Tibial nerve (tissue), 4 donors: ENCODE measurements at places on chromosomes 7 and 10.

GRCh38 chr10:108465871-108466641, 1301.5 kb upstream of the SORCS1 start:
- no peak for DNase-seq
- no peak overlapping the region for H3K27ac ChIP-seq
- H3K27me3 ChIP-seq: no peaks in the 10 kb centered on the region
- no peaks in the 10 kb centered on the region for H3K4me1 ChIP-seq

- H3K4me3 ChIP-seq: no peak overlapping the region
- H3K27me3 ChIP-seq: no peaks in the 10 kb centered on the region
- H3K27ac ChIP-seq: no peak overlapping the region
- peaks cover 4% of the 10 kb centered on the region for H3K4me1 ChIP-seq
- no peak for DNase-seq
These were observed 204.6 kb upstream of the POM121L12 start for GRCh38 chr7:52830801-52831200.

DNA sequence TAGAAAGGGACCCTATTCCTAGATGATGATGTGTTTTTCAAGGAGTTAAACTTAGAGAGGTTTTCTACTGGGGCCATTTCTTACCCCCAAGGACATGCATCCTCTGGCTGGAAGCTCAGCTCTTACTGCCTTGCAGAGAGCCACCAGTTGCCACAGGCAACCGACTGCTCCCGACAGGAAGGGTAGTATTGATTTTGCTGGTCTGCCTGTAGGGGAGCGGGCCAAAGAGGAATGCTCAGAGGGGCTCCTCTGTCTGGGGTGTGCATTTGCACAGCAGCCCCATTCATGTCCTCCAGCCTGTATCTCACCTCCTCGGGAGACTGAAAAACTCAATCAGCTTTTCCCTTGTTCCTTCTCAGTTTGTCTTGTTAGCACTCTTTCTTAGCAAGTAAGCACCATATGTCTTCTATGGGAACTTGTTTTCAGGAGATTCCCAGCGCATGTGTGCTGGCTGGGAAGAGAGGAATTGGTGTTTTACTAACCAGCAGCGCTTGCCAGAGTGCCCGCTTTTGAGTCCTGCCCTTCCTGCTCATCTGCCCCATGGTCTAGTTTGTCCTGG, 739.0 kb upstream of the GALNT17 start:
- no peaks in the 10 kb centered on the region for H3K36me3 ChIP-seq
- no peaks in the 10 kb centered on the region for H3K4me1 ChIP-seq
- no peak overlapping the region for H3K27ac ChIP-seq
- no peak for DNase-seq
- H3K4me3 ChIP-seq: no peak overlapping the region
- no peaks in the 10 kb centered on the region for H3K27me3 ChIP-seq

GRCh38 chr10:96922978-96923948, 91.2 kb downstream of the LCOR start:
- H3K36me3 ChIP-seq: no peaks in the 10 kb centered on the region
- H3K27me3 ChIP-seq: no peaks in the 10 kb centered on the region
- H3K4me3 ChIP-seq: no peak overlapping the region

- H3K4me3 ChIP-seq: no peak overlapping the region
- no peaks in the 10 kb centered on the region for H3K4me1 ChIP-seq
- no peak overlapping the region for H3K27ac ChIP-seq
These were observed 76.9 kb downstream of the CYP51A1 start for GRCh38 chr7:92057375-92057774.

DNA sequence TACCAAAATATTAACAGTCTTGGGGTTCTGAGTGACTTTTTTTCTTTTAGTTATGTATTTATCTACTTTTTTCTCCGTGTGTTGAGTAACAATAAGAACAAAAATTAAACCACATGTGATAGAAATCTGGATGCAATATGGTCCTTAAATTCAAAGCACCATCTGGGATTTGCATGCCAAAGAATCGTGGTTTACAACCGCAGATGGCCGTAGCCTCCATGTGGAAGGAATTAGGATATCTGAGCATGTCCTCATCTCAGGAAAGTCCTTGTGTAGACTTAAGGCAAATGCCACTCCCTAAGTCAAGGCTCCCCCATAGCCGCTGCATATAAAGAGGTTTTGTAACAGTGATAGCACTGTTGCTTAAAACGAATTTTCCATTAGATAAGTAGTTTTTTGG, 304.0 kb downstream of the ZEB1 start:
- no peaks in the 10 kb centered on the region for H3K27me3 ChIP-seq
- no peaks in the 10 kb centered on the region for H3K36me3 ChIP-seq
- no peak overlapping the region for H3K4me3 ChIP-seq
- DNase-seq: no peak
- H3K27ac ChIP-seq: peak overlapping the region; percentile 74
- peaks cover 17% of the 10 kb centered on the region for H3K4me1 ChIP-seq

- no peak overlapping the region for H3K4me3 ChIP-seq
- DNase-seq: no peak
- H3K4me1 ChIP-seq: no peaks in the 10 kb centered on the region
- H3K36me3 ChIP-seq: no peaks in the 10 kb centered on the region
These were observed 7.5 kb downstream of the ZNF282 start for GRCh38 chr7:149202831-149203231.

GRCh38 chr10:62514079-62514693, 140.0 kb downstream of the ZNF365 start:
- no peaks in the 10 kb centered on the region for H3K36me3 ChIP-seq
- no peak for DNase-seq
- H3K27ac ChIP-seq: no peak overlapping the region
- H3K4me1 ChIP-seq: no peaks in the 10 kb centered on the region
- H3K27me3 ChIP-seq: no peaks in the 10 kb centered on the region

- no peak overlapping the region for H3K4me3 ChIP-seq
- no peaks in the 10 kb centered on the region for H3K36me3 ChIP-seq
- no peaks in the 10 kb centered on the region for H3K4me1 ChIP-seq
- H3K27ac ChIP-seq: no peak overlapping the region
- no peaks in the 10 kb centered on the region for H3K27me3 ChIP-seq
These were observed 53.0 kb upstream of the OPALIN start for GRCh38 chr10:96411716-96412320.
